Activated T-cell treated with anti-CD3 and anti-CD28 coated beads, Interleukin-2, amount 50 U/mL, for 1 hour (primary cell): ENCODE measurements at places on chromosomes 11 and 22.

DNA sequence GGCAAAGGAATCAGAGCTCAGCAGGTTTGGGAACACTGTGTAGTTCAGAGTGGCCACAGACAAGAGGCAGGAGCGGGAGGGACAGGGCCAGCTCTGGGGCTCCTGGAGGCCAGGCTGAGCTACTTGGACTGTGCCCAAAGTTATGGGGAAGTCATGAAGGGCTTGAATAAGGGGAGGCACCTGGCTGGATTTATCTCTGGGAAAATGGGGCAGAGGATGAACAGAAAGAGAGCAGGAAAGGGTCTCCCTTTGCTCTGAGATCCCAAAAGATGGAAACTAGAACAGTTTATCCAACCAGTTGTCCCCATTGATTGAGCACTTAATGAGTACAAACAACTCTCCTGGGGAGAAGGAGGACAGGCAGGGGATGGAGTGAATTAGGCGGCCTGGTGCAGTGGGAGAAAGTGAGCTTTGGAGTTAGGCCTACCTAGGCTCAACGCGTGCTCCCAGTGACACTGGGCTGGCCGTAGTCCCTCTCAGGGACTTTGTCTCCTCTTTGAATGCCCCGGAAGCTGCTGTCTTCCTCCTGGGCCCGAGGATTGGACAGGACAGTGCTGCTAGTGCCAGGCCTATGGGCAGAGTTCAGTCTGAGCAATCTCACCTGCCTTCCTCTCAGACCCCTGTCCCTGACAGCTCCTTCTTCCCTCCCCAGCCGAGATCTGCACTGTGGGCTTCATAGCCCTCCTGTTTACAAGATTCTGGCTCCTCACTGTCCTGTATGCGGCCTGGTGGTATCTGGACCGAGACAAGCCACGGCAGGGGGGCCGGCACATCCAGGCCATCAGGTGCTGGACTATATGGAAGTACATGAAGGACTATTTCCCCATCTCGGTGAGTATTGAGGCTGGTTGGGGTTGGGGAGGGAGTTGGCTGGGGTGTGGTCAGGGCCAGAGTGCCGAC is 2.0 kb downstream of the MOGAT2 start:
- DNase-seq = no peak

DNA sequence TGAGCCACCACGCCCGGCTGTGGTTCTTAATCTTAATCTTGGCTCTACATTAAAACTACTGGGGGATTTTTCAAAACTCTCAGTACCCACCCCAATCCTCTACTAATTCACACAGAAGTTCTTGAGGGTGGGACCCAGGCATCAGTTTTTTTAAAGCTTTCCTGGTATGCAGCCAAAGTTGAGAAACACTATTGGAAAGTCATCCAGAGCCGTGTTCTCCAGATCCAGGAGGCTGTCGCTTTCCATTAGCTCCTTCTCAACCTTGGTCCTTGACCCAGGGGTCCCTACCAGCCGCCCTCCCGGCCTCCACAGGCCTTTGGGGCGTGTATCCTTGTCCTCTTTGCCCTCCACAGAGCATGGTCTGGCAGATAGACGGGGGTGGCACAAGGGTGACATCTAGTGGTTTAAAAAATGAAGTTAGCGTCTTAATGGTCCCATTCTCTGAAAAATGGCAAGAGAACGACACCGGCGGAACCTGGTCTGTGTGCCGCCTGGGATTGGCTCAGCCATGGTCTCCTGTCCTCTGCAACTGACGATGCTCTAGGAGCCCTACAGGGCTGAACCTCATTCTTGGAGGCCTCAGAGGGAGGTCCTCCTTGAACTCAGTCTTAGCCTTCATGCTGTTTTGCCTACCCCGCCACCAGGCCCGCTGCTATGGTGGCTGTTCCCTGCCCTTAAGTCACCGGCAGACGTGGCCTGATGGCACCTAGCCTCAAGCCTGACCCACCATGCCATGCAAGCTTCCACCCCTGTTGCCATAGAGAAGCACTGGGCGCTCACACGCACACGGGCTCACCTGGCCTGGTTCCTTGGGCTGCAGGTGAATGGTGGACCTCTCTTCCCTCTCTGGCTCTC is 152.0 kb upstream of the SYN3 start:
- DNase-seq = no peak

DNA sequence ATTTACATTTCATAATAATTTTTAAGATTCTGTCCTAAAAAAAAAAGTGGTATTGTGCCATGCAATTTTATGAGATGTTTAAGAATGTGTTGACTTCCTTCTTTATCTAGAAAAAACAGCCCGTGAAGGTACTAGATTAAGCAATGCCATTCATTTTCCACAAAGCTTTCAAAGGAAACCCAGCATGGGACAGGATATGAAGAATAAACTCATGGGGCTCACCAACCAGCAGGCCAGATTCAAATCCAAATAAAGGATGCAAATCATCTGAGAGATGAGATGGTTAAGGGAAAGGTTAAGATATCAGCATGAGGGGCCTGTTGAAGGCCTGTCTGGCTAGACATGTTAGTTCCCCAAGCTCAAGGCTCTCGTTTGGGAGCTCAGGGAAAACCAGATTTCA is 199.1 kb downstream of the SWAP70 start:
- no peak for DNase-seq

DNA sequence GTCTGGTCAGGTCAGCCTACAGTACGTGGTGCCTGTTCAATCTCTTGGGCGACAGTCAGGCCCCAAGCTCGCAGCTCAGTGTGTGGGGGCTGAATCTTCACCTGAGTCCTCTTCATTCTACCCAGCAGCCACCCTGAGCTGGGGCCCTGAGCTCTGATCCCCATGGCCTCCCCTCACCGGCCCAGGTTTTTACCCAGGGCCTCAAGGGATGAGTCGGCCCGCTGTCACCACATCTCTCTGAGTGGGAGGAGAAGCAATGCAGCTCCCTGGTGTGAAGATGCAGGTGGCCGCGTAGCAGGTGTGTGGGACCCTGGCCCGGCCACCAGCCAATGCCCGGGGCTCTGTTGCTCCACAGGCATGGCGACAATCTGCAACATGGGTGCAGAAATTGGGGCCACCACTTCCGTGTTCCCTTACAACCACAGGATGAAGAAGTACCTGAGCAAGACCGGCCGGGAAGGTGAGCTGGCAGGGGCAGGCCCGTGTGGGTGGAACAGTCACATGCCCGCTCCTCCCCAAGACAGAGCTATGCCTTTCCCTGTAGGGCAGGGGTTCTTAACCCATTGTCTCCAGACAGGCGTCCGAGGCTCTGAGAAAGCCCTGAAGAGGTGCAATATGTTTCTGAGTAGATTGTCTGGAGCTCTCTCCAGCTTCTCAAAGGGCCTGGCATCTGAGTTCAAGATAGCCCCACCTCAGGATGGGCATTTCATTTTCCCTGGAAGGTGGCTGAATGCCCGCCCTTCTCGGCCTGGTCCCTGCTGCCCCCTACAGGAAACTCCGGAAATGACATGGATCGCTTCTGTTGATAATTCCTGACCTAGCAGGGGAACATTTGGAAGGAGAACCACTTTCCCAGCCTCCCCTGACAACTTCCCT is 26.9 kb downstream of the POLR3H start:
- peak; percentile 47 for DNase-seq

- DNase-seq = no peak
These were observed 27.9 kb downstream of the NAV2 start for GRCh38 chr11:19740586-19740985.

DNA sequence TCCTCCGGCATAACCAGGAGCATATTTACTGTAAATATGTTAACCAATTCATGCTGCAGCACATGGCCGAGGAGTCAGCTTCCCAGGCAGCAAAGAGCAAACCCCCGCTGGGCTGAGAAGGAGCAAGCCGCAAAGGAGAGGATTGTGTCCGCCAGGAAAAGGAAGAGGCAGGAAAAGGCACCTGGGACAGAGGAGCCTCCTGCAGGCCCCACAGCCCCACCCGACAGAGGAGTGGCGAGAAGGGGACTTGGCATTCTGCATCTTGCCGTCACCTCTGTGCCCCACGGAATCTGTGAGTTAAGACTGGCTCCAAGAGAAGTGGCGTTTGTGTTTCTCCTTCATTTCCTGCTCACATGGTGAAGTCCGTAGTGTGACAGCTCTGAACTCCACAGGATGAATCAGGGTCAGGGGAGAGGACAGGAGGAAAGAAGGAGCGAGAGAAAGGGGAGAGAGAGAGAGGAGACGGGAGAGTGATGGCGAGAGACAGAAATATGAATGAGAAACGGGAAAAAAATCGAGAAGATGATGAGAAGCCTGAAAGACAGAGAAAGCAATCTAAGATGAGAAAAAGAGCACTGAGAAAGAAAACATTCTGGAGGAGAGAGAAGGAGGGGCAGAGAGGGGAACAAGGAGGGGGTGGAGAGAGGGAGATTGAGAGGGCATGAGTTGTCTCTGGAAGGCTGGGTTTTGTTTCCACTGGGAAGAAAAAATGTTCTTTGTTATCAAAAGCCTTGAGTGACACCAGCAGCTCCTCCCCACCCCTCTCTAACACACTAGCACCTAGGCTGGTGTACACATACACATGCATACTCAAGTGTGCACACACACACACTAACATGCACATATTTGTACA is 489.6 kb downstream of the MN1 start:
- no peak for DNase-seq

DNA sequence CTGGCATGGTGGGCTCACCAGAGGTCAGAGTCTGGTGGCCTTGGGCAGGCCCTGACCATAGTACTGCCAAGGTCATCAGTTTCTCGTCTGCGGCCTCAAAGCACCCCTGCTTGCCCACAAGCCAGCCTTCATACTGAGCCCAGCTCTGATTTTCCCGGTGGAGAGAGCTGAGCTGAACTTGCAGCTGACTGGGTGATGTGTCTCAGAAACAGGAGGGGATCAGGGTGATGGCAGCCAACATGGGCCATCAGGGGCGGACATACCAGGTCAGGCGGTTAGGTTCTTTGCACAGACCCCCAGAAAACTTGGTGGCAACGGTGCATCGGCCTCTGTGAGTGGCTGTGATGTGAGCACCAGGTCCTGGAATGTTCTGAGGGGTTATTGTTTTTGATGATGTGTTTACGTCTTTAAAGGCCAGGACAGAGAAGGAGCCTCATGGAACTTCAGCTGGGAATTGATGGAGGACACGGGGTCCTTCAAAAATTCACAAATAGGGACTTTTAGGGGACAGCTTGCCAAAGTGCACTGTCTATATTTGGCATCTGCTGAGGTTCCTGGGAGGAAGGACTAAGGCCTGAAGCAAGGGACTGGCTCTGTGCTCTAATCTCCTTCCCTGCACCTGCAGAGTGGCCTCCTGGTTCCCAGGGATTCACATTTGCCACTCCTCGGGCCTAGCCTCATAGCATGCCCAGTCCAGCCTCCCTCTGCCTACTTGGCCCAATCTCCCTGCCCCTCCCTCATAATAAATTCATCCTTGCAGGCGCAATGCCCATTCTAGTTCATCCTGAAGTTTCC is 131.2 kb downstream of the OSBP2 start:
- DNase-seq = no peak

DNA sequence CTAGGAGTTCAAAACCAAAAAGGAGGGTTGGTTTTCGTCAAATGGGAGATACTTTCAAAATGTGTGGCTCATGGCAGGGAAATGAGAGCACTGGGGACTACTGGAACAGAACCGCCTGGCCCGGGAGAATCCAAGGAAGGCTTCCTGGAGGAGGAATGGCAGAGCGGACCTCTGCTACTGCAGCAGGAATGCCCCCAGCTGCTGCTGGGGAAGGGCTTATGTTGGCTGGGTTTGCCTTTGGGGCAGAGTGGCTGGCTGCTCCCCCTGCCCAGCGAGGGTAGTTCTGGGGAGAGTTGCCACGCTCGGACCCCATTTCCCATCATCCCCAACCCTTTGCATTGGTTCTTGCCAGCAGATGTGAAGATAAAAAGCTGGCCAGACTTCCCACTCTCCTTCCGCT is 10.6 kb upstream of the APOBEC3A start:
- DNase-seq = no peak

DNA sequence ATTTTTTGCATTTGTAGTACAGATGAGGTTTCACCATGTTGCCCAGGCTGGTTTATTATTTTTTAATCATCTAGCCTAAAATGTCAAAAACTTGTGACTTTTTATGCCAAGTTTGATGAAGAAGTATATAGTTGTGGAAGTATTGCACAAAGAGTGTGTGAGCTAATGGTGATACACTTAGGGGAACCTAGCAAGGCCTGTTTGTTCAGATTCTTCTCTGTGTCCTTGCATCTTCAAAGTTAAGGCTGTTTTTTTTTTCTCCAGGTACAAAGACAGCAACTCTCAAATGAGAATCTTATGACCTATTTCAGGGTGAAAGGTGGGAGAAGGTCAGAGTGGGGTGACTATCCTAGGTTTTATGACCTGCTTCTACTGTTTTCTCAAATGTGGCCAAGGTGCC is 7.3 kb downstream of the SLCO2B1 start:
- DNase-seq = no peak

- no peak for DNase-seq
These were observed 206.9 kb upstream of the TMEM45B start for GRCh38 chr11:129608711-129609110.

DNA sequence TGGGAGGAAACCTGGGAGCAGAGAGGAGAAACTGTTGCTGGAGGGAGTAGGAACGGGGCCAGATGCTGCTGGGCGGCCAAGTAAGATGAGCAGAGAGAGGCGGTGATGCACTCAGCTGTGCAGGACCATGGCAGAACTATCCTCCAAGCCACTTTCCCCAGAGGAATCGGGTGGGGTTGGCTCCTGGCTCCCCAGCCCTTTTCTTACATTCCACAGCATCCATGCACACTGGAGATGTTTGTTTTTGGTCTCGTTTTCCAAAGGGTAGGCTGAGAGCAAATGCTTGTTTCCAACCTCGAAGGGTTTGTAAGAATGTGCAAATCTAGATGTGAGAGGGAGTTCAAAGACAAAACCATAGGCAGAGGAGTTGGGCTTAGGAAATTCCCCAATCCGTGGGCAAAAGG is 73.2 kb downstream of the DBX1 start:
- no peak for DNase-seq

DNA sequence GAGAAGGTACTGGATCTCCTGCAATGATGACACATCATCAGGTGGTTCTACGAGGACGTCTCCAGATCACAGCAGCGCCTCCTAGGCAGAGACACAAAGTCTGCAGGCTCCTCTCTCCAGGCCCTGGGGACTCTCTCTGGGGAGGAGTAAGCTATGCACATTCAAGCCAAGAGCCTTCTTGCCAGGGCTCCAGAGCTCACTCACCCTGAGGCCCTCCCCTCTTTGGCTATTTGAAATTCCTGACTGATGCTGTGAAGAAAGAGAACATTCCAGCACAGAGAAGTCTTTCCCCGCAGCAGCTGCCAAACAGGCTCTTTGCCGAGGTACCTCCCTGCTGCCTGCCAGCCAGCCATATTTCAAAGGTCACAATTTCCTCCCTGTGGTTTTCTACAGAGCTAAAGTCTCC is 204.9 kb downstream of the CSNK2A3 start:
- DNase-seq = peak; percentile 55
